Right renal cortex interstitium (tissue), 3 donors: ENCODE measurements at places on chromosomes 12 and 14.

GRCh38 chr14:54672688-54673087 is 105.8 kb downstream of the SAMD4A start:
- no peak for DNase-seq

DNA sequence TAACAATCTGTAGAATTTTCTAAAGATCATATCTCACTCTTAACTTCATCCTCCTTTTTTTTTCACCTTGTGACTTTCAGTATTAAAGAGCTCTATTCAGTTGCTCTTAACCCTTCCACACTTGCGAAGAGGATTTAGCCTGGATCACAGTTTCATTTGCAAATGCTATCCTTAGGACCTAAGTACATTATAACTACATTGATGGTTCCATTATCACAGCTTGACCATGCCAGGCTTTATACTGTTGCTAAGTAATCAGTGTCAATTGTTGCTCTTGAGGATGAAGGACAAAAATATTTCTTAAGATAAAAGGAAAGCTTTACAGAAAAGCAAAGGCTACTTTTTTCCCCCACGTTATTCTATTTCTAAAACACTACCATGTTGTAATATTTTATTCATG is 122.2 kb downstream of the PDZRN4 start:
- no peak for DNase-seq

DNA sequence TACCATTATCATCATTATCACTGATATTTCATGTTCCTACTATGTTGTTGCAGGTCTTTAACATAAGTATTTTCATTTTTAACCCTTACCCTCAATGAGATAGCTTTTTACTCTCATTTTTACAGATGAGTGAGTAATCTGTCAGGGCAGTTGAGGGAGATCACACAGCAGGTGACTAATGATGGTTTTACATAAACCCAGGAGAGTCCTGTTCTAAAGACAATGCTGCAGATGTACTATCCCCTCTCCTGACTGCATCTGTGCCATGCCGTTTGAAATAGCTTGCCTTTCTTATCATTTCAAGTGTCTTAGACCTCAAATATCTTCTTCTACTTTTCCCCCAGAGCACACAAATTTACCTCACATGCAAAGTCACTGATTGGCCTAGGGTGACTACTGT is 1552.1 kb upstream of the SEL1L start:
- DNase-seq: no peak

DNA sequence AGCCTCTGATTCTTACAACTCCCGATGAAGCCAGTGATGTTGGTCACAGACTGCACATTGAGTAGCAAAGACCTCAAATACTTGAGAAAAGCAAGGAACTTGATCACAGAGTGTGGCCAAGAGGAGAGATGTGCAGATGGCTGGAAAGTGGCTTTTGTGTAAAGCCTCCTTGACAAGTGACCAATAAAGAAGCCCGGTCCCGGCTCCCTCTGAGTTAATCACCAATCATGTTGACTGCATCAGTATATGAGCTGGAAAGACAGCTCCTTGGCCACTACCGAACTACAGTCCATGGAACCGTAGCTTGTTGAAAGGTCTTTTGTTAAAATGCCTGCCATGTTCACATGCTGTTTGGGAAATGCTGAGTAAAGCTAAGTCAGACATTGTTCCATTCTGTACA is 23.7 kb upstream of the SERPINA6 start:
- no peak for DNase-seq

DNA sequence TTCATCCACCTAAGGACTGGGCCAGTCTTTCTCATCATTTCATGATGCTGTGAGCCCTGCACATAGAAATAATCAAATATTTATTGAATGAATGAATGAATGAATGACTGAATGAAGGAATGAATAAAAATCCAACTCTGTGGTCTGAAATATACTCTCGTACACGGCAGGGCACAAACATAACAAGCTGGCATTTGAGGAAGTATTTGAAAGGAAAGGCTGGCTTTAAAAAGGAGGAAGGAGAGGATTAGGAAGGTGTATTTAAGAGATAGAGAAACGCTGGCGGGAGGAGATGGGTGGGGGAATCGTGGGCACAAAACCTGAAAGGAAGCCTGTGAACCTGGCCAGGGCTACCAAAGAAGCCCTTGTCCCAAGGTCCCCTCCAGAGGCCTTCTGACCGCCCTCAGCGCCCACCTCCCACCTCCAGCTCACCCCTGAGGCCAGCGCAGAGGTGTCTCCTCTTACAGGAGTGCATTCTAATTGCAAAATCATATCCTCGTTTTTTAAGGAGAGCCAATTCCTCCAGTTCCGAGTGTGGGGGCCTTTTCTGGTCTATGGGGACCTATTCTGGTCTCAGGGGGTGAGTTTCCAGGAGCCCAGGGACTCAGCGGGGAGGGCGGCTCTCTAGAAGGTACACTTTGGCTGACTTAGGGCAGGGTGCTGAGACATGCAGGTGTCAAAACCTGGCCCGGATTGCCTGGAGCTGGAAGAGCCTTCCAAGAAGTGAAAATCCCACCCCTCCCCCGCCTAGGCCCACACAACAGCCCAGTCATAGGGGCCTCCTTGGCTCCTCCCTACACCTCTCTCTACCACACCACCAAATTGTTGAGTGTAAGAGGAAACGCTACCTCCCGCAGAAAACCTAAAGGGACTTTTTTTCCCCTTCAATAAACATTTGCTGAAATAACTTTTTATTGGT is 8.7 kb upstream of the JDP2 start:
- DNase-seq: no peak

DNA sequence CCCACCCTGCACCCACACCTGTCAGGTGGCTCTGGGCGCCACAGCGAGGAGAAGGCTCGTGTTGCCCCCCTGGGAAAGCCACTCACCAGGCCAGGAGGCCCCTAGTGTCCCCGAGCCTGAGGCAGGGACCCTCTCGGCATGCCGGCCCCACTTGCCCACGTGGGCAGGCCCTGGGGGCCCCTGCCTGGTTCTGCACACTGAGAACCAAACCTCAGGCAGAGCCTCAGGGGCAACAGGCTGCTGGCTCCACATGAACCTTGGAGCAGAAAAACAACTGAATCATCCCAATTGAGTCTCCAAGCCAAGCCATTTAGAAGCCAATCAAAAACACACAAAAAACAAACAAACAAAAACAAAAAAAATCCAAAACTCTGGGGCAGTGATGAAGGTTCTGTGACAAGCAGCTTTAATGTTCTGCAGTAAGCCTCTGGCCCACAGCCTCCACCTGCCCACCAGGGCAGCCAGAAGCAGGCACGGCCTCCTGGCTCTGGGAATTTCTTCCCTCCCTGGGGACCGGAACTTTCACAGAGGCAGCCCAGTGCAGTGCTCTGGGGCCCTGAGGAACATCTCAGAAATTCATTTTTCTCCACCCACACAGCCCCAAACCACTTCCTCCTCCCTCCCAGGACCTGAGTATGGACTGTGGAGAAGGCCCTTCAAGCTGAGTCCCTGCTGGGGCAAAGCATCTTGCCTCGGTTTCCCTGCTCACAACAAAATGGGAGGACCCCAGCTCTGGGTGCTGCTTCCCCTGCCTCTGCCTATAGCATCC is 90.2 kb downstream of the CHGA start:
- DNase-seq: no peak

DNA sequence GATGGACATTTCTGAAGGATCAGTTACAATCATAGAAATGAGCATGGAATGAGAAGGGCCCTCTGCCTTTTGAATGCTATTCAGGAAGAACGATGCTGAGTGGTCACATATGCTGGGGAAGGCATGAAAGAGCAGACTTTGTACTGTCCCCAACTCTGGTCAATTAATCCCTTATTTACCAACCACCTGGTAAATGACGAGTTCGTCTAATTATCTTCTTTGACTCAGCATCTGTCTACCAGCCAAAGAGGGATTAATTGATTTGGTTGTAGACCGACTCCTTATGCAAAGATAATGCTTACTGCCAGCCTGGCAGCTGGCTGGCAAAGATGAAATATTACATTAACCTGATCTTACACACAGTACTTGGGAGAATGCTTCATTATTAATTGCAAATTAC is 152.2 kb downstream of the CHST11 start:
- DNase-seq: no peak

DNA sequence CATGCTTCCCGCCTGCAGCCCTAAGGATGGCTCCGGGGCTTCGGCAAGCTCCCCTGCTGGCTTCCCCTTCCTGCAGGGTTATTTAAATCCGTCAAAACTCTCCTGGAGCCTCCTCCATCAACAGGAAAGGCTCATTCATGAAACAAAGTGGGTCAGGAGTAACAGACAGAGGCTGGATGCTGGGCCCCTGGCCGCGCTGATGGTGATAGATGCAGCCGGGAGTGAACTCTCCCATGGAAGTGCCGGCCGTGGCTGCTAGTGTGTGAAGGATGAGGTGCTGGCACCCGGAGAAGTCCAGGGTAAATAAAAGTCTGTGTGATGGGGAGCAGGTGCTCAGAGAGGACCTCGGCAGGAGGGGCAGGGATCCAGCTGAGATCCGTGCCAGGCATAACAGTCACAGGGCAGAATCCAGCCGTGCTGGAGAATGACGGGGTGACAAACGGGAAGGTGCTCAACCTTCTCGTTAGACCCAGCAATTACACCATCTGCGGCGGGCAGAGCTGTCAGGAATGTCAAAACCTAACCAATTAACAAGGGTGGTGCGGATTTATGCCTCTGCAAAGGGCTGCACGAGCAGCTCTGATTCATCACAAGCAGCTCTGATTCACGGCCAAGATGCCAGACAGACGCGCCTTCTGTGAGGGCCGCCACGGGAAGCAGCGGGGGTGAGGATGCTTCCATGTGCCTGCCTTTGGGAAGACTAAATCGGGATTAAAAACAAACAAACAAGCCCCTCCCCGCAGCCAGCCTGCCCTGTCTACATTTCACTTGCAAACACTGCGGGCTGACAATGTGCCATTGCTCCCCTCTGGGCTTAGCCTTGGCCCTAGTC is 55.6 kb downstream of the SYNE3 start:
- DNase-seq: no peak
